ENCODE measurements at places on chromosomes 7 and 10.

DNA sequence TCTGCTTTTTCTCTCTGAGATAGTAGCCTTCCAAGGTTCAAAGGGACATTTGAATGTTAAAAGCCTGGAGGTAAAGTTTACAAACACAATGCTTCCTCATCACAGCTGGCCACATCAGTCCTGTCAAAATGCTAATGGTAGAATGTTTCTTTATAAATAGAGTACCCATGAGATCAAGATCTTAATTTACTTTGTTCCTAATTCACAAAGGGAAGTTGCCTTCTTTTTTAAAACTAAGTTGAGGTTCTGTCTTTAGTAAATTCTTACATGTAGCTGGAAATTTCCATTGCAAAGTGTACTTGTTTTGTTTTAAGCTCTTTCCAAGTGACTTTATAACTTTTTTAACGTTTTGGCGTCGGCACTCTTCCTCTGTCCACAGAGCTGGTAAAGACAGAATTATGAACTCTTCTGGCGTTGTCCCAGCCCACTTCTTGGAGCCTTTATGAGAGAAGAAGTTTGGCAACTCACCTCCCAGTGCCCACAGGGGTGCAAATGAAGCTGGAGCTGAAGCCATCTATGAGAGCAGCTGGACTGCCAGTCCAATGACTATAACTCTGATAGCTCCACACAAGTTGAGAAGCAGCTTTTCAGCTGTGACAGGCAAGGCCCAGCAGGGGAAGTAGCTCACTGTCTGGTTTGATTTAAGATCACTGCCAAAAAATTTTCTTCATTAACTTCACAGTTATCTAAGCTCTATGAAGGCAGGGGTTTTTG, 23.3 kb downstream of the FZD1 start:
- H3K4me1 ChIP-seq: peaks cover 1% of the 10 kb centered on the region
- H3K36me3 ChIP-seq: no peaks in the 10 kb centered on the region
- peaks cover 2% of the 10 kb centered on the region for H3K27me3 ChIP-seq
- H3K27ac ChIP-seq: no peak overlapping the region
- no peak overlapping the region for H3K4me3 ChIP-seq
- no peak for DNase-seq

GRCh38 chr10:73786512-73786885, 1.1 kb downstream of the ZSWIM8 start:
- H3K27ac ChIP-seq: no peak overlapping the region
- no peak for DNase-seq
- H3K4me1 ChIP-seq: peaks cover 2% of the 10 kb centered on the region
- peaks cover 17% of the 10 kb centered on the region for H3K36me3 ChIP-seq
- no peaks in the 10 kb centered on the region for H3K27me3 ChIP-seq

DNA sequence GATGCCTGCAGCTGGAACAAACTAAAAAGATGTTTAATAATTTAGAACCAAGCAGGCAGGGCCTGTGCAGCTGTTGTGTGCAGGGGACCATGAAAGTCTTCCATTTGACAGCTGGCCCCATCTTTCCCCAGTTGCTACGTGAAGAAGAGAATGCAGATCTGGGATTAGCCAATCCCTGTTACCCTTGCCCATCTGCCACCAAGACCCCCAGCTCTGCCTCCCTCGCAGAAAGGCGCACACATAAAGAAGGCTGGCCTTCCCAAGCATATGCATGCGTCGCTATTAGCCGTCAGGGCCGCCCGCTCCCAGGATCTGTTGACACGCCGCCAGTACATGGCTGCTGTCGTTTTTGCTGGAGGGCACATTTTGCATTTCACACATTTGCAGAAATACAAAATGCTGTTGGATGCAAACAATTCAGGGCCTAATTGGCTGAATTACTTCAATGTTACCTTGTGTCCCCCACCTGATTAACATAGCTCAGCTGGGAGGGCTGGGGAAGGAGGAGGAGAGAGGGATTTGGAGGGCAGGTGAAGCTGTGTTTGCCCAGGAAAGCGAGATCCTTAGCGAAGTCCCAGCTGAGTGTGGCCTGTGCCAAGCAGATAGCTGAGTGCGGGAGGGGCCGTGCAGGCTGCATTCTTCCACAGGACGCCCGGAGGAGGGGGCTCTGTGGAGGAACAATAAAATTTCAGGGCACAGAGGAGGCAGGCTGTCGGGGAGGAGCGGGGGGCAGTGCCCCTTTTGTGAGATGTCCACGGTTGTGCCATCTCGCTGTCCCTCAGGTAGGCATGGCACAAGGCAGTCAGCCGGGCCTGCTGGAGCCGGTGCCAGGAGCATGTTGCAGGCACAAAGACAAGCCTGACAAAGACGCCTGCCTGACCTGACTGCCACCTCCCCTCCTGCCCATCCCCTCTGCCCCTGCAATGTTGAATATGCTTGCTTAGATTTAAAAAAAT, 443.0 kb upstream of the MKI67 start:
- H3K36me3 ChIP-seq: no peaks in the 10 kb centered on the region
- no peaks in the 10 kb centered on the region for H3K27me3 ChIP-seq
- no peak overlapping the region for H3K27ac ChIP-seq
- H3K4me1 ChIP-seq: 0 out of 2 replicates have a peak, but pooled peaks cover 1% of the 10 kb centered on the region
- no peak overlapping the region for H3K4me3 ChIP-seq

GRCh38 chr10:74683621-74684364, 142.6 kb upstream of the KAT6B start:
- no peaks in the 10 kb centered on the region for H3K4me1 ChIP-seq
- H3K36me3 ChIP-seq: no peaks in the 10 kb centered on the region
- no peaks in the 10 kb centered on the region for H3K27me3 ChIP-seq
- no peak overlapping the region for H3K27ac ChIP-seq
- no peak for DNase-seq
- H3K4me3 ChIP-seq: no peak overlapping the region

DNA sequence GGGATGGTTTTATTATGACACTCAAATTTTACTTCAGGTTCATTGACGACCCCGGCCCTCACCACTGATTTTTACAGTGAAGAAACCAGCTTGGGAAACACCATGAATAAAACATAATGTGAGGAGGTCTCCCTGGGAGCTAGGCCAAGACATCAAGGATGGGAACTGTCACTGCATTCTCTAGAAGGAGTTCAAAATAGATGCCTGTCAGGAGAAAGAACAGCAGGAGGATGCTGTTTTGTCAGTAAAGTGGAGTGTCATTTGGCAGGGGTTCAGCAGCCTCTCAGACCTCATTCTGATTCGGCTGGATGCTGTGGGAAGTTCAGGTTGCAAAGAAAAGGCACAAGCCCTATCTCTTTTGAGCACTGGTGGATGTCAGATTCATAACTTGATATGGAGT, 360.3 kb upstream of the C7orf33 start:
- H3K36me3 ChIP-seq: no peaks in the 10 kb centered on the region
- no peak overlapping the region for H3K4me3 ChIP-seq
- H3K4me1 ChIP-seq: no peaks in the 10 kb centered on the region
- DNase-seq: no peak

GRCh38 chr7:74029089-74029785, 1.3 kb downstream of the ELN start:
- H3K36me3 ChIP-seq: no peaks in the 10 kb centered on the region
- no peak overlapping the region for H3K4me3 ChIP-seq
- H3K4me1 ChIP-seq: peaks cover 8% of the 10 kb centered on the region
- H3K27me3 ChIP-seq: no peaks in the 10 kb centered on the region
- no peak for DNase-seq

- no peaks in the 10 kb centered on the region for H3K27me3 ChIP-seq
- no peak overlapping the region for H3K27ac ChIP-seq
- no peaks in the 10 kb centered on the region for H3K4me1 ChIP-seq
- no peak for DNase-seq
- H3K36me3 ChIP-seq: no peaks in the 10 kb centered on the region
These were observed 21.5 kb upstream of the EPHB6 start for GRCh38 chr7:142833174-142834048.

GRCh38 chr7:84509522-84509921, 314.9 kb upstream of the SEMA3A start:
- no peak overlapping the region for H3K4me3 ChIP-seq
- DNase-seq: no peak
- no peak overlapping the region for H3K27ac ChIP-seq
- no peaks in the 10 kb centered on the region for H3K4me1 ChIP-seq
- no peaks in the 10 kb centered on the region for H3K27me3 ChIP-seq

DNA sequence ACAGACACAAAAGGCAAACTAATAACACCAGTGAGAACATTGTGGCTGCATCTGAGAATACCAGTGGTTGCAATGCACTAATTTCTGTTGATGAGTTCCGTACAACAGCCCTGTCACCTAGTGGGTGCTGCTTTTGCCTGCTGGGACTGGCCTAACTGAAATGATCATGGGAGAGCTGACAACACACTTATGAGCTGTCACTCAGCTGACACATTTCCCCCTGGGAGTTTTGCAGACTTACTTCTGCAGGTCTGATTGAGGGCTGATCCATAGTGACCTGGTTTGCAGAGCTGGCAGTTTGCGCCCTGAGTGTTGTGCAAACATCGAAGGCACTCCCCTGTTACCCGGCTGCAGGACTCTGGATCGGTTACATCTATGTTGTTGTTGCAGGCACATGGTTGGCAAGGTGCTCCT, 60.6 kb upstream of the LAMB1 start:
- no peak overlapping the region for H3K27ac ChIP-seq
- no peaks in the 10 kb centered on the region for H3K27me3 ChIP-seq
- no peaks in the 10 kb centered on the region for H3K36me3 ChIP-seq
- H3K4me1 ChIP-seq: no peaks in the 10 kb centered on the region
- H3K4me3 ChIP-seq: no peak overlapping the region
- no peak for DNase-seq

DNA sequence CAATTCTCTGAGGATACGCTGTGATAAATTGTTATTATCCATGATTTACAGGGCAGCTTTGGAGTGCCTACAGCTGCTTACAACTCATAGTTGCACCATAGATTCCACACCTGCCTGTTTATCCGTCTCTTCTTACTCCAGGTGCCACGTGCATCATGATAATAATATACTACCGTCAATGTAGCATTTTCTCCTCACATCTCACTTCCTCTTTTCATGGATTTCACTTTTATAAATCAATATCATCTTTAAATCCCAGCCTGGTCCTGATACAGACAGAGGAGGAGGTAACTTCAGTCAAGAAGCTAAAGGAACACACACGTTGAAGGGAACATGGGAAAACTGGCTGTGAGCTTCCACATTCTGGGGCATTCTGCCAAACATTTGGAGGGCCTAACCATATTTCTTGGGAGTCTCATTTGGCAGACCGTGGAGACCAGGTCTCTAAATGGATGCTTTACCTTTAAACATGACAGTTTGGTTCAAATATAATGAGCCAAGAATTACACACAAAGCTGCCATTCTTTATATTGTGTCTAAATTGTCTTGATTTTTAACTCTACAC, 2.4 kb downstream of the CH25H start:
- H3K27me3 ChIP-seq: peaks cover 22% of the 10 kb centered on the region
- no peaks in the 10 kb centered on the region for H3K36me3 ChIP-seq
- no peak overlapping the region for H3K27ac ChIP-seq
- no peak for DNase-seq

DNA sequence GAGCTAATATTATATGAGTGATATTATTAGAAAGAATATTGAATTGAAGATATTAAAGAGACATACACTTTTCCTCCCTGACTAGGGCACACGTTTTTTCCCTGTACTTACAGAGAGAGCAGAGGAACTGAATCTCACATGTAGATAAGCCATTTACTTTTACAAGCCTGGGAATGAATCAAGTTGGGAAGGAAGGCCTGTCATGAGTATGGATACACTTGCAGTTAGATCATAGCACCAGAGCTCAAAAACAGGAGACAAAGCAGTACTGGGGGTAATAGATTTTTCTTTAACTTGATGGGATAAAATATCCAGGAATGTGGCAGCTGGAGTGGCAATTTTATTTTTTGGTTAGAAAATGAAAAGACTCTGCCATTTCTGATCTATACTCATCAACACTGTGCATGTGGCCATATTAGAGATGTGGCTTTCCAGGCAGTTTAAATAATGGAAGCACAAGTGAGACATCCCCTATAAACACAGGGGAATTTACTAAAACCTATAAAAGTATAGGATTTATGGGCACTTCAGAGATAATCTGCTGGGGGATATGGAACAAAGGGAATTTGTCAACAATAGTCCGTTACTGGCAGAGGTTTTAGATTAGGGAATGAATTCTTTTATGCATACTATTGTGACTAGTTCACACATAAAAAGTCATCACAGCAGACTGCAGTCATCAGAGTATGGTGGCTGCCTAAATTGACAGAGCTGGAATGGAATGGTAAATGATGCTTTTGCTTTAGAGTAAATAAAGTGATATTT, 657.7 kb upstream of the MBL2 start:
- no peaks in the 10 kb centered on the region for H3K36me3 ChIP-seq
- no peak overlapping the region for H3K4me3 ChIP-seq
- no peaks in the 10 kb centered on the region for H3K4me1 ChIP-seq
- no peak for DNase-seq
- no peak overlapping the region for H3K27ac ChIP-seq

- H3K36me3 ChIP-seq: no peaks in the 10 kb centered on the region
- H3K27me3 ChIP-seq: no peaks in the 10 kb centered on the region
- no peak overlapping the region for H3K4me3 ChIP-seq
- no peak overlapping the region for H3K27ac ChIP-seq
- DNase-seq: no peak
These were observed 21.8 kb downstream of the SLC13A4 start for GRCh38 chr7:135706038-135706742.

GRCh38 chr7:50584793-50585408, 19.7 kb upstream of the DDC start:
- H3K4me3 ChIP-seq: no peak overlapping the region
- no peaks in the 10 kb centered on the region for H3K27me3 ChIP-seq
- no peak overlapping the region for H3K27ac ChIP-seq
- H3K36me3 ChIP-seq: no peaks in the 10 kb centered on the region
- H3K4me1 ChIP-seq: no peaks in the 10 kb centered on the region

DNA sequence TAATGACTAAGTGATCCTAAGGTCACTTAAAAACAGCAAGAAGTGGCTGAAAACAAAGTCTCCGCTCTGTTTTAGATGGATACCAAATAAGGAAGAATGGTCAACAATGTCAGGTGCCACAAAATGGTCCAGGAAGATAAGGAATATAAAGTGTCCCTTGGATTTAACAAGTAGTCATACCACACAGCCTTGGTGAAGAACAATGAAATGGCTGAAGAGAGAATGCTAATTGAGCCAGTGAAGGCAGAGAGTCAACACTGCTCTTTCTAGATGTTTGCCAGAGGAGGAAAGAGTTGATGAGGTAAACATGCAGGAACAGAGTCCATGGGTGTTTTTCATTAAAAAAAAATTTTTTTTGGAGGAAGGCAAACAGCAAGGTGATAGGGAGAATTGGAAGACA, 2.1 kb upstream of the CASD1 start:
- H3K36me3 ChIP-seq: no peaks in the 10 kb centered on the region
- peaks cover 3% of the 10 kb centered on the region for H3K4me1 ChIP-seq
- DNase-seq: no peak
- H3K27me3 ChIP-seq: no peaks in the 10 kb centered on the region

- H3K27me3 ChIP-seq: peaks cover 5% of the 10 kb centered on the region
- H3K27ac ChIP-seq: no peak overlapping the region
- peaks cover 11% of the 10 kb centered on the region for H3K4me1 ChIP-seq
- DNase-seq: no peak
These were observed 732 bp downstream of the FAM53B start for GRCh38 chr10:124743191-124744101.

Measured in iPS DF 6.9 (cell line).